ENCODE measurements at places on chromosomes 2 and 18. TPM values are rescaled to one million over a fixed set of nuclear protein-coding genes. Genes with fewer than 3 reads are reported as not detected.

The CCDC74B gene
- 1.8 TPM for polyA plus RNA-seq

DNA sequence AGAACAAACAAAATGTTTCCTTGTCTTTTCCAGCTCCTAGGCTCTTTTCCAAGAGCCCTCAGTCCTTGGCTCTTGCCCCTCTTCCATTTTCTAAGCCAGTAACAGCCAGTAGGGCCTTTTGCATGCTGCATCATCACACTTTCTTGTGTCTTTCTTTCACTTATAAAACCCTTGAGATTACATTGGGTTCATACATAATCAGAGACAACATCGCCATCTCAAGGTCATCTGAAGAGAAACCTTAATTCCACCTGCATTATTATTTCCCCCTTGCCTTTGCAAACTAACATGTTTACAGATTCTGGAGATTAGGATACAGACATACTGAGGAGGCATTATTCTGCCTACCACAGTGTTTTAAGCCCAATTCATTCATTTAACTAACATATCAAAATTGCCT is 697.3 kb downstream of the TRIB2 start:
- DNase-seq = peak; percentile 1

GRCh38 chr2:48383036-48383435 is 146.9 kb upstream of the STON1 start:
- DNase-seq = no peak

GRCh38 chr2:39144416-39144815 is 23.6 kb upstream of the SOS1 start:
- DNase-seq = no peak

GRCh38 chr2:122748552-122749011 is 993.1 kb downstream of the TSN start:
- DNase-seq = peak; percentile 62

- DNase-seq = no peak
These were observed 130.5 kb downstream of the ZNF516 start for GRCh38 chr18:76364282-76365259.

The C2orf80 gene
- not detected for polyA plus RNA-seq

Data from fibroblast of lung (primary cell).